ENCODE measurements at places on chromosomes 4 and X.

DNA sequence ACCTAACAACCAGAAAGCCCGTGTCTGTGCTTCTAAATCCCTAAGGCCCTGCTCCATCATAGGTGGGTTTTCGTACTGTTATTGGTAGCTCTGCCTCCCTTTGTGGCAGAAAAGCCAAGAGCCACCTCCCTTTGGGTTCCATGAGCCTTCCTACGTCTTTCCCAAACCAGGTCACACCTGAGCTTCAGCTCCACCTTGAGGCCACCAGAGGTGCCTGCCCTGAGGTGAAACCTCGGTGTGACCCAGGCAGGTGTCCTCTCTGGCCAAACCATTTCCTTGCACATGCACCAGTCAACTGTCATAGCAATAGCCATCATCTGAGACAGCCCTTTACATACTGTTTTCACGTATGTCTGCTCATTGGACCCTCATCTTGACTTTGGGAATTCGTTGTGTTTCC lies 188.0 kb upstream of the RBPJ start:
- no peak for DNase-seq

GRCh38 chrX:140767646-140768045 lies 58.1 kb downstream of the LINC00632 start:
- peak; percentile 7 for DNase-seq

- no peak for DNase-seq
These were observed 25.0 kb upstream of the PASD1 start for GRCh38 chrX:151538190-151539122.

DNA sequence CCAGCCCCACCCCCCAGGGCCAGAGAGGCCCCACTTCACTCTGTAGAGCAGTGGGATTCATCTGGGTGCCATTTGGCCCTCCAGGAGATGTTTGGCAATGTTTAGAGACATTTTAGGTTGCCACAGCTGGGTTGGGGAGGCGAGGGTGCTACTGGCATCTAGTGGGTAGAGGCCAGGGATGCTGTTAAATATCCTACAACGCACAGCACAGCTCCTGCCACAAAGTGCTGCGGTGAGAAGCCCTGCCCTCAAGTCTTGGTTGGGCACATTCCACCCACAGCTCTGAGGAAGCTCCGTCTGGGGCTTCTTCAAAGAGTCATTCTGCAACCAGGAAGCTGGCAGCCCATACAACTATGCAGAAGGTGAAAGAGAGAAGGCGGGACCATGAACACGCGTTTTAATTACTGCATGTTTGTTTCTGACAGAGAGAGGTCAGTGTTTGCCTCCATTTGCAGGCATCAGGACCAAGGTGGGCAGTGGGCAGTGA lies 48.1 kb upstream of the FAM9C start:
- DNase-seq, result no peak

- no peak for DNase-seq
These were observed 25.1 kb downstream of the POLA1 start for GRCh38 chrX:24718771-24719170.

Data from kidney tubule cell (primary cell).